ENCODE measurements at places on chromosomes 3 and 15.

- no peak for DNase-seq
Observed at GRCh38 chr3:79268422-79268821, 499.4 kb downstream of the ROBO1 start.

- DNase-seq = no peak
Observed at GRCh38 chr3:184566441-184567414, 5.1 kb downstream of the EPHB3 start.

DNA sequence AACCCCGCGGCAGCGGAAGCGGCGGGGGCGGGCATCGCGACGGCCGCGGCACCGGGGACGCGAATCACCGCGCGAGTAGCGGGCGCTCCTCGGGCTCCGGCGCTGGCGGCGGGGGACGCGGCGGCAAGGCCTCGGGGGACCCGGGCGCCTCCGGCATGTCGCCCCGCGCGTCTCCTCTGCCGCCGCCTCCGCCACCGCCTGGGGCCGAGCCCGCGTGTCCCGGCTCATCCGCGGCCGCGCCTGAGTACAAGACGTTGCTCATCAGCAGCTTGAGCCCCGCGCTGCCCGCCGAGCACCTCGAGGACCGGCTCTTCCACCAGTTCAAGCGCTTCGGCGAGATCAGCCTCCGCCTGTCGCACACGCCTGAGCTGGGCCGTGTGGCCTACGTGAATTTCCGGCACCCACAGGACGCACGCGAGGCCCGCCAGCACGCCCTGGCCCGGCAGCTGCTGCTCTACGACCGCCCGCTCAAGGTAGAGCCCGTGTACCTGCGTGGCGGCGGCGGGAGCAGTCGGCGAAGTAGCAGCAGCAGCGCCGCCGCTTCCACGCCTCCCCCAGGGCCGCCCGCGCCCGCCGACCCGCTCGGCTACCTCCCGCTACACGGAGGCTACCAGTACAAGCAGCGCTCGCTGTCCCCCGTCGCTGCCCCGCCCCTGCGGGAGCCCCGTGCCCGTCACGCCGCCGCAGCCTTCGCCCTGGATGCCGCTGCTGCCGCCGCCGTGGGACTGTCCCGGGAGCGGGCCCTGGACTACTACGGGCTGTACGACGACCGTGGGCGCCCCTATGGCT, 675 bp downstream of the RBM15B start:
- peak; percentile 16 for DNase-seq

DNA sequence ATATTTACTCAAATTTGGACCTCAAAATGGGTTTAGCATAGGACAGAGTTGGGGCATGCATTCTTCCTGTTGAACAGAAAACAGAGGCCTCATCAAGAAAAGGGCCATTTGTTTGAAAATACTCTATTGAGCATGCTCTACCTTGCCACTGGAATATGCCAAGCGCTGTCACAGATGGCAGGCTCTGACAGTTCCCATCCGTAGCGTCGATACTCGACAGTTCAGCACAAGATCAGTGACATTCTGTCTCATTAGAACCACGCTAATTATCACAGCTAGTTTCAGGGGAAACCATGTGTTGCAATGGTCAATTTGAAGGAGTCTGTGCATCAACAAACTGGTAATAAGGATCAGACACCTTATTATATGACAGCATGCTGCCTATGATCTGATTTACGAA, 54.5 kb downstream of the SATB1 start:
- no peak for DNase-seq

GRCh38 chr3:151402349-151402748, 17.8 kb upstream of the P2RY12 start:
- DNase-seq = no peak

GRCh38 chr3:70916375-70917055, 604.1 kb upstream of the MDFIC2 start:
- DNase-seq = peak; percentile 18

DNA sequence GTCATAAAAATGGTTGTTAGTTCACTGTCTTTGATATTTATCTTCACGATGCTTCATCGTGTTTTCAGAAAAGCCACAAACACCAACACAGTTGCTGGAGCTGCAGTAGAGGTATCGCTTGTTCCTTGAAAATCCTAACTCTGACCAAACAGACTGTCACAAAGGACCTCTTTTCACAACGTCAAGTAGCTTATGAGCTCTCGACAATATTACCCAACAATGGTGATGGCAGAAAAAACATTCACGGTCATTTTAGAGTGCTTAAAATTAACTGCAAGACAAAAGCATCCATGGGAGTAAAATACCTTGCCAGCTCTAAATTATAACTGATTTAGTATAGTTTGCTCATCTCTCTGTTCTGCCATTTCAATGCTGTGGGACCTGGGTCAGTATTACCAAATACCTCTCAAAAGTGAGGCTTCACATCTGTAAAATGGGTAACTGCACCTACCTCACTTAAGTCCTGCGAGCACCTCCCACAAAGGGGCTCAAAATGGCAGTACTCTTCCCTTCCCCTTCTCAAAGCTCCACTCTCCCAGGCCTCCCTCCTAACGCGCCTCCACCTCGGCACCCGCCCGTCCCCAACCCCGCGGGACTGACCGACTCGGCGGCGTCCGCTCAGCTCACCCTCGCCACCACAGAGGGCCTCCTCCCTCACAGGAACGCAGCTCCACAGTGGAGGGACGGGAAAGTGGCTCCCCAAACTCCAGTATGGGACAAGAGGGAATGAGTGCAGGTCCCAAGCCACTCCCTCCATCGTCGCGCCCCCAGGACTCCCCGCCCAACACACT, 546 bp downstream of the TRIM59 start:
- no peak for DNase-seq

DNA sequence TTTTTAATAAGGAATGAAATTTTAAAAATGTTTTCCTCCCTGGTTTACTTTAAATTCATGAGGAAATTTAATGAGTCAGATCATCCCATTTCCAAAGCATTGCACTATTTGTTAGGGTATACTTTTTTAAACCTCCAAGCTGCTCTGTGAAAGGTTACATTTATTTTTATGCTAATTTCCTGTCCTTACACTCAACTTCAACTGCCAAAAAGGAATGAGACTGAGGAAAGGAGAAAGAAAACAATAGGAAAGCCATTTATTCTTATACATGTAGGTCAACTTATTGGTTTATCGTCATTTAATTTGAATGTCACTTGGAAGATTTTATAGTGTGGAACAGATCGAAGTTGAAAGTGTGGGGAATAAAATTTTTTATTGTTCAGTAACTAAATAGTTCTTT, 104.1 kb downstream of the ALCAM start:
- DNase-seq = no peak

GRCh38 chr3:72034986-72035385, 250.0 kb upstream of the PROK2 start:
- no peak for DNase-seq

DNA sequence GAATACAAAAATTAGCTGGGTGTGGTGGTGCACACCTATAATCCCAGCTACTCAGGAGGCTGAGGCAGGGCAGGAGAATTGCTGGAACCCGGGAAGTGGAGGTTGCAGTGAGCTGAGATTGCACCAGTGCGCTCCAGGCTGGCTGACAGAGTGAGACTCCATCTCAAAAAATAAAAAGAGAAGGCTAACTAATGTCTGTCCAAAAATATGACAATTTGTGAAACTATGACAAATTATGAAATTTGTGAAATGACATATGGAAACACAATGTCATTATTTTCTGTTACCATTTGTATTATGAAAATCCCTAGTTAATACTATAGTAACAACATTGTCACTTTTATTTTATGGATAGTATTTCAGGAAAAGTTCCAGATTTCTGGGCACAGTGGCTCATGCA, 1306.3 kb upstream of the EPHA6 start:
- DNase-seq = no peak

DNA sequence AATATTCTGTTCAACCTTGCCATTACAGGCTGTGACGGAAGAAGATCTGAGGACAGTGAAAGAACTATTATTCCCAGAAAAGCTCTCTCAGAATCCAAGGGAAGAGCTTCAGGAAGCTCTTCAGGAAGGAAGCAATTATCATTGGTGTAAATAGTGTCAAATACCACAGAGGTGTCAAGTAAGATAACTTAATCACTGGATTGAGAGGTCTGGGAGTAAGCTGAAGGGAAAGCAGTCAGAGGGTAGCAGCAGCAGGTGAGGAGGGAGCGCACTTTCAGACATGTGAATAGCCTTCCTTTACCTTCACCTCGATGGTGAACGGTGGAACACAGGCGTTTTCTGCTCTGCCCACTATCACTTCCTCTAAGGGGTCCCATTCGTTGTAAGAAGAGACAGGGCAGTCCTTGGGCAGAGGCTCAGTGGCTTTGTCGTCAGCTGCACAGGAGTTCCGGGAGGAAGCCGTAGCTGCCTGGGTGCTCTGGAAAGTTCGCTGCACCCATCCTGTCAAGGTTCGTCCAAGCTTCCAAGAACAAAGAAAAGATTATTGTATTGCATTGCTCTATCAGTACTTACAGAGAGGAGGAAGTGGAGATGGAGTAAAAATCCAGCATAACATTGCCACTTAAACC, 1.9 kb downstream of the GATM start:
- DNase-seq = no peak

GRCh38 chr3:169138849-169139420, 524.6 kb downstream of the MECOM start:
- no peak for DNase-seq

- DNase-seq = no peak
Observed at GRCh38 chr3:116299646-116300081, 145.6 kb downstream of the LSAMP start.

Data from HEK293T (cell line).